ENCODE measurements at places on chromosomes 12 and 14.
A peak's percentile ranks its signal among the peaks of the same experiment; 100 is the strongest.

- DNase-seq = peak; percentile 17
Observed at GRCh38 chr14:33404054-33404453, 465.4 kb downstream of the NPAS3 start.

DNA sequence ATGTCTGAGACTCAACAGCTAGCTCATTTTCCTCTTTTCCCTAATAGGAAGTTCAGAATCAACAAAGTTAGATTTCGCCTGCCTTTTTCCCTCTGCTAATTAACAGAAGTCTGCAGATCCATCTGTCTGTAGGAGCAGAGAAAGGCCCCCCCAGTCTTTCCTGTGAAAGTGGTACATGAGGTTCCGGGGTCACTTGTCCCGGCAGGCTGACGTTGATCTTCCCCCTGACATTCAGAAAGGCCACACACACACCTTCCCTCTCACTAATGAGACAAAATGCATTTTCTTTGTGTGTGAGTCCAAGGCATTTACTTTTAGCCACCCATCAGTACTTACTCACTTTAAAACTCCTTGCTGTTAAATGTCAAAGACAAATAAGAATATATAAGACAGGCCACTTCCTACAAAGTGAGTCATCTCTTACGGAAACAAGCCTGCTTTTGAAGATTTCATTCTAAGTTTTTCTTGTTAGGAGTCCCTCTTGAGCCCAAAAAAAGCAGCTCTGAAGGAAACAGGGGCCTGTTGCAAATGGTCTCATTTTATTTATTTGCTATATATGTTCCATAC lies 138.7 kb downstream of the TTC7B start:
- DNase-seq = no peak

DNA sequence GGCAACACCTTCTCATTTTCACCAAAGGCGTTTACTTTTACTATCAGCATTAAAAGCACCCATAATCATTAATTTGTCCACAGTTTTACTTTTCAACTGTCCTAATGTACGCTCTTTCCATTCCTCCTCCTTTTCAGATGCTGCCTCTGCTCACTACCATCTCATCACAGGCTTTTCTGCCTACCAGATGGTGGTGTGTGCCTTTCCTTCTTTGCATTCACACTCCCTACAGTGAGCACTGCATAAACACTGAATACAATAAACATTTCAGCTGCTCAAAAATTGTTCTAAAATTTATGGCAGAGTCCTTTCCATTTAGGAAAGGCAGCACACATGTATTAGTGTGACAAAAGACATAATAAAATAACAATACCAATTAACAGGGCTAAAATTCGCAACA lies 435.7 kb downstream of the GXYLT1 start:
- no peak for DNase-seq

DNA sequence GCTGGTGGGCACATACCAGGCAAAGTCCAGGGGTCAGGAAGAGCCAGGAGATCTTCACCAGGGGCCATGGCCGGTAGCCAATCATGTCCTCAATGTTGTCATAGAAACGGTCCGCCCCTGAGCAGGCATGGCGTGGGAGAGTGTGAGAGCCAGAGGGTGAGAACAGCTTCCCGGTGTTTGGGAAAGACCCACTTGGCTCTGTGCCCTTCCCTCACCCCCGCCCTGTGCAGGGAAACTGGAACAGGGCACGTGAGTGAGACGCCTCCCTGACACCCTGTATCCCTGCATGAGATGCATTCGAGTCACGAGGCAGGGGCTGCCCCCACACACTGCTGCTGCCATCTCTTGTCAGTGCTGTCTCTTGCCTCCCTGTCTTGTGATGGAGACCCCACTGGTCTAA lies 20.7 kb downstream of the SLC6A12 start:
- no peak for DNase-seq

DNA sequence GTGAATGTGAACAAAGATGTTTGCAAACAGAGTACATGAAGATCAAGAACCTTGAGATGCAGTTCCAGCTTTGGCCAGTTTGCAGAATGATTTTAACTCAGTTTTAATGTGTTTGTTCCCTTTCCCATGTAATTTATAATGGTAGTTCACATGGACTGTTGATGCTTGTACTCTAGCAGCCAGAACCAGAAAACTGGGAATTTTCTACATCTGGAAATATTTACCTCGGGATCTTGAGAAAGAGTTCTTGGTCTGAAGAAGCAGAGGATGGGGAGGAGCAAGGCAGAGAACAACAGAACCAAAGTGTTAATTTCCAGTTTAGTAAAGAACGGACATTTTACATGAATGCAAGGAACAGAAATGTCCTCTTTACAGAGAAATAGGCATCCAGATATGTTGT lies 37.0 kb upstream of the PMCH start:
- no peak for DNase-seq

GRCh38 chr12:76628745-76629144 lies 69.2 kb upstream of the OSBPL8 start:
- DNase-seq = no peak

DNA sequence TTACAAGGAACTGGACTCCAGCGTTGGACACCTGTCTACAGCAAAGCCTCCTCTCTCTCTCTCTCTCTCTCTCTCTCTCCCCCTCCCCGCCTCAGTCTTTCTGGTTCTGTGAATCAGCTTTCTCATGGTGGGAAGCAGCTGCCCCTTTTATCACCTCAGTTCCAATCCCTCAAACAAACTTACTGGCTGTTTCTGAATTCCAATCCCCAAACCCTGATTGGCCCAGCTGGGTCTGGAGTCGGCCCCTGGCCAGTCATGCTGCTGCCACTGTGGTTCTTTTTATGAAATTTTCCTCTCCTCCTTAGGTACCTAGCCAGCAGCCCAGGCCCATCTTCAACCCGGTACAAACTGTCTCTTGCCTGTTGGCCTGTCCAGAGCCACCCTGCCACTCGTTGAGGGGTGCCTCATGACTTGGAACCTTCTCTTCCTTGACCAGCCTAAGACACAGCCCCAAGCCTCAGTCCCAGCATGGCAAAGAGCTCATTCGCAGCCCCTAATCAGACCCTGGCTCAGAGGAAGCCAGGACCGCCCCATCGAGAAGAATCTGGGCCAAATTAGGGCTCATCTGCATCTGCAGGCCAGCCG lies 9.4 kb upstream of the MORN3 start:
- no peak for DNase-seq

- DNase-seq = no peak
Observed at GRCh38 chr14:33908540-33909223, 42.2 kb downstream of the EGLN3 start.

DNA sequence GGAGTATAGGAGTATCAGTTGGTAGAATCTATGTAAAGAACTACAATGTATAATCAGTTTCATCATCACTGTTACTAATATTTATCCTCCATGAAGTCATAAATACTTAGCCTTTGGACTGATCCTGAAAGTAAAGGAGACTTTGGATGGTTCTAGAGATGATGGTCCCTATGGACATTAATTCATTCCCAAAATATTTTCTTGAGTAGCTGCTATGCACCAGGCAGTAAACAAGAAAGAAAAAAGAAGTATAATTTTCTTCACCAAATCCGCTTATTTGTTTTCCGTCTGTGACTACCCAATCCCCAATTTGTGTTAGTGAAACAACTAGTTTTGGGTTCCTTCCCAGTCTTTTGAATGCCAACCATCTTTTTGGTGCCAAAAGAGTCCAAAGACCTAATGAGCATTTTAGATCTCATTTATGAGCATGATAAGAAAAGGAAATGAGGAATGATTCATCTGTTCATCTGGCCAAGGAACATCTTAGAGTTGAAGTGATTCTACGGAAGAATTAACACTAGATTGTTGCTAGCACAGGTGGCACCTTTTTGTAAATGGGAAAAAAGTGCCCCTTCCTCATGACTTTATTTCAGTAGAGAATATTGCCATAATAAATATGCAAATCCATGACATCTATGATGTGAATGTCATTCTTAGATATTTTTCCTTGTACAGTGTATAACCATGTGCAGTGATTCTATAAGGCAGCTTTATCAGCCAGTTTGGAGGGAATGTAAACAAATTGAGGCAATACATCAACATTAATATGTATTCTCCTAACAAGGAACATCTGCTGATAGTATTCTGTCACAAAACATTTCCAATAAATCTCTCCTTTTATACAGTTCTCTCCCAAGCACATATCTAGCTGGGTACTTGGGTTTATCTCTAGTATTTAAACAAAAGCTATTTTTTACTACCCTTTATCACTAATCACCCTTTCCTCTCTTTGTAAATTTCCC lies 85.1 kb upstream of the CCDC91 start:
- DNase-seq = no peak

- DNase-seq = no peak
Observed at GRCh38 chr12:119699199-119699760, 31.3 kb downstream of the PRKAB1 start.

GRCh38 chr12:71664411-71665089 lies 449 bp downstream of the THAP2 start:
- no peak for DNase-seq

DNA sequence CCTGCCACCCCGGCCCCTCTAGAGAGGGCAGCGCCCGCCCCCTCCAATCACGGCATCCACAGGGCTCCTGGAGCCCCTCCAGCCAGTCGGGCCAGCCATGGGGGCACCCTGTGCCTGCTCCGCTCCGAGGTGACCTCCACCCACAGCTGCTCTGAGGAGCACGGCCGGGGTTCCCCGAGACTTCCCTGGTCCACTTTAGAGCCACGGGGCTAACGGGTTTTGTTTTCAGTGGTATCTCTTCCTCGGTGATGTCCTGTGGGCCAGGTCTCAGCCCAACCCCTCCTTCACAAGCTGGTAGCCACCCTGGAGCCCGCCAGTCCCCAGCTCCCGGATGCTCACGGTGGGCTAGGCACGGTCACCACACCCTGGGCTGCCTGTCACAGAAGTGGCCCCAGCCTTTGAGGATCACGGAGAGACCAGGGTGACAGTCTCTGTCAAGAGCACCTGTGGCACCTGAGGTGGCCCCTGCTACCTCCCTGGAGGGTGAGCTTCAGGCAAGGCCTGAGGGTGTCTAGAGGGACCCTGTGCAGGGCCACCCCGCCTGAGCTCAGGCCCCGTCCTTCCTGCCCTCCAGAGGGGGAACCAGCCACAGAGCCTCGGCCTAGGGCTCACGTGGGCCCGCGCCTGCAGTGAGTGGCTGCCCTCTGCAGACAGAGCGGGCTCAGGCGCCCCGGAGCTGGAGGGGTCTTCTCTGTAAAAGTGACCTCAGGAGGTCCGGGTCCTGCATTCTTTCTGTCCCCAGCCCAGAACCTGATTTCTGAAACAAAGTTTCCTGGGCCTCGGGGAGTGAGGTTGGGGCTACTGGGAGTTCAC lies 146.0 kb upstream of the C14orf180 start:
- DNase-seq = no peak

DNA sequence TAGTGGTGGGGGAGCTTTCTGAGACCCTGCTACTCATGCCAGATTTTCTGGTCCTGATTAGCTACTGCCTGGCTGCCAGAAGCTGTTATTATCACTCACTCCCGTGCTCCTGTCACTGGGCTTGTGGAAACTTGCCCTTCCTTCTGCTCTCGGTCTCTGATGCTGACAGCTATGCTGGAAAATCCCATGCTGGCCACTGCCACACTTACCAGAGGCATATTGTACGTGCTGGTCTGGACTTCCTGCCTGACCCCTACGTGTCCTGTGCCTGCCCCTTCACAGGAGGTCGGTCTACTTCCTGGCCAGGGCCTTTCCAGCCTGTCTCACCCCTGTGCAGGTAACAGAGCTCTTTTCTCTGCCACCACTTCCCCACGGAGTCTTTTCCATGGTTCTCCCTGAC lies 149.4 kb upstream of the PLEKHG7 start:
- no peak for DNase-seq

GRCh38 chr14:33454022-33454595 lies 496.8 kb downstream of the EGLN3 start:
- DNase-seq = no peak

- no peak for DNase-seq
Observed at GRCh38 chr12:113231235-113232088, 10.2 kb downstream of the TPCN1 start.

DNA sequence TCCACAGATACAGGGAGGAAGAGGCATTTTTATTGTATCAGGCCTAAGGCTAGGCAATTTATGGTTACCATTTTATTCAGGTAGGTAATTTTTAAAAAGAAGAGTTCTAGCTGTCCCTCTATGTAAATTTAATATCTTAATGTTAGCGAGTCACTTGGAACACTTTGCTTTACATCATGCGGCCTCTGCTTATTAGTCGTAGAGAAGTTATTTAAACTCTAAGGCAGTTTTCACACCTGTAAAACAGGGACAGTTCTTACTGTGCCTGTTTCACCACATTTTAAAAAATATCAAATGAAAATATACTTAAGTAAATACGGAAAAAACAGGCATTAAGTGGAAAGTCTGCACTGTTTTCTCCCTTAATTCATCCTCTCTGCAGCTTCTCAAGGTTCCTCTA lies 71.4 kb upstream of the POC1B start:
- no peak for DNase-seq

DNA sequence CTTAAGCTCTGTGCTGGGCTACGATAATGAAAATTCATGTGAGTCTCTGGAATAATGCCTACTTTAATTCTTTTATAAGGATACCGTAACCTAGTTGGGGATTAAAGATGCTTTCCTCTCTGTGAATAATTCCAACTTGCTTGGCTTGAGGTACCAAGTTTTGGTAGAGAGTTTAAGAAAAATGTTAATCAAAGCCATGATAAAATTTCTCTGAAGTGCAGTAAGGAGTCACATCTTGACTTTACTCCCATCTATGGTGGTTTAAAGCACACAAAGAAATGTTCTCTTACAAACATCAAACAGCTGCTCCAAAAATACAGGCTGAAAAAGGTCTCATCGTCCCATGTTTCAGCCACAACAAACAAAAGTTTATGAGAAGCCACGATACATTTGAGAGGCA lies 284.8 kb upstream of the TBX3 start:
- no peak for DNase-seq

DNA sequence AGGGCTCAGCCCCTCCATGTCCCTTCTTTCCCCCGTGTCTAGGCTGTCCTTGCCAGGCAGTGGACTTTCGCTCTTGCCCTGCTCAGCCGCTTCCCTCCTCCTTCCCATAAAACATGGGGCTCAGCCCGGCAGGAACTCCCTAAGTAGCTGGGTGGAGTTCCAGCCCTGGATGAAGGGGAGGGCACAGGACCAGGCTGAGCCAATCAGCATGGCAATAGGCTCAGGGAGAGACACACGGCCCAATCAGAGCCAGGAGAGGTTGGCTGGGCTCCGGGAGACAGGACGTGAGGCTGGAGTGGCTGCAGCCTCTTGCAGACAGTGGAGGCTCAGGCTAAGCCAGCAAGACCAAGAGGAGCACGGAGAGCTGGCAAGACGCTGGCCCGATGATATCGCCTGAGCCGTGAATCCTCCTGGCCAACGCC lies 54.3 kb downstream of the GALNT9 start:
- DNase-seq = no peak

DNA sequence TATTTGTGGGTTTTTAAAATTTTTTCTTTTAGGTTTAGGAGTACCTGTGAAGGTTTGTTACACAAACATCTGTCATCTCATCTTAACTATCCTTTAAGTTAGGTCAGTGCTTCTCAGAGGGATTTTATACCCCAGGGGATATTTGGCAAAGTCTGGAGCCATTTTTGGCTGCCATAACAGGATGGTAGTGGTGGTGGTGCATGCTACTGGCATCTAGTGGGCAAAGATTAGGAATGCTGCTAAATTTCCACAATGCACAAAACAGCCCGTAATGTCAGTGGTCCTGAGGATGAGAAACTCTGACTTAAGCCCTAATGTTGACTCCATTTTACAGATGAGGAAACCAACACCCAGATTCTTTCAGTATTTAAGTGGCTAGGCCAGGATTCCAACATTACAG lies 85.2 kb upstream of the MYF6 start:
- no peak for DNase-seq

- no peak for DNase-seq
Observed at GRCh38 chr14:99192028-99192621, 79.9 kb downstream of the BCL11B start.

GRCh38 chr14:86672080-86672479 lies 1142.1 kb downstream of the FLRT2 start:
- DNase-seq = no peak

All from T1000 (cell line).